ENCODE measurements at places on chromosomes 11 and 22.

- DNase-seq = no peak
Measured at GRCh38 chr22:39356464-39356863, 6.7 kb downstream of the SYNGR1 start.

GRCh38 chr11:45303316-45303715, 17.2 kb upstream of the SYT13 start:
- no peak for DNase-seq

DNA sequence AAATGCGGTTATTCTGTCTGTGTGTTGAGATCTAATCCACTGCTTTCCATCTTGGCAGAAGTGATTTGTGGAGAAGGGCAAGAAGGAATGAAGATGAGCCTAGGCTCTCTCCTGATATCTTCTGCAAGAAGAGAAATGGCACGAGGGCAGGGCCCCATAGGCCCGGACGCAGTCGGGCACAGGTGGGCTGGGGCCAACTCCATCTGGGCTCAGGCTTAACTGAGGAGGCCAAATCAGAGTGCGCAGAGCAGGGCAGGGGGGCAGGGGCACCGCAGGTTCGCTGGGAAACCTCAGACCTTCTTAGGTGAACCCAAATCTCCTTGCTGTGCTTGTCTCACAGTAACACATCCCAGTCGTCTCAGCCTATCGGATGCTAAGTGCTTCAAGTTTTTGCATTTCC, 32.8 kb upstream of the BID start:
- DNase-seq = no peak

- DNase-seq = no peak
Measured at GRCh38 chr11:9701799-9702198, 37.9 kb downstream of the SWAP70 start.

GRCh38 chr22:23121424-23121823, 20.4 kb downstream of the RSPH14 start:
- no peak for DNase-seq

DNA sequence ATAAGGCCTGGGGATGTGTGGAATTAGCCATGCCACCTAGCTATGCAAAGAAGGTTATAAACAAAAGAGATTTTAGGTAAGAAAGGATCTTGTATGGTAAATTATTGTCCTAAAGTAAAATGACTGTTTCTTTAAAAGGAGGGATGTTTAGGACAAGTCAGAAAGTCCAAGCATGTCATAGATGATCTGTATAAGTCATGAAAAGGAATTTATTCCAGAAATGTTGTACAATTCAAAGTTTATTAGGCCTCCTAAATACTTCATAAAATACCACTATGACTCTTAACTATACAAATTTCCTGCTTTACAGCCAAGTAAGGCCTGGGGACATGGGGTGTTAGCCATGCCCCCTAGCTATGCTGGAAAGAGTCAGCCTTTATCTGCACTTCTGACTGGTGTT, 22.7 kb downstream of the OR5A2 start:
- DNase-seq = no peak

- DNase-seq = no peak
Measured at GRCh38 chr11:12680246-12680939, 6.2 kb downstream of the TEAD1 start.

DNA sequence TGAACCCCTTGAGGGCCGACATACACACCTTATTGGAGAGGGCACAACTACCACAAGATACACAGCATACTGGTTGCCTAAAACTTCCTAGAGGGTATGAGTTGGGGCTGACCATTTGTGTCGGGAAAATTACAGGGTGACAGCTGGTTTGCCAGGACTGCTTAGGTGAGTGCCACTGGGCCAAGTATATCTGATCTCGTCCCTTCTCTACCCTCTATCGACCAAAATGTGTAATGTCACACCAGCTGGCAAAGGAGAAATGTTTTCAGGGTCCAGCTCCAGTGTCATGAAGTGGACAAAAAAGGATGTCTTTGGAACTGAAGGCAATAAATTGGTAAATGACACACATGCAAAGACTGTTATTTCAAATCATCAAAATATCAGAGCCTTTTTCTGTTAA, 126.1 kb downstream of the PGR start:
- DNase-seq = no peak

DNA sequence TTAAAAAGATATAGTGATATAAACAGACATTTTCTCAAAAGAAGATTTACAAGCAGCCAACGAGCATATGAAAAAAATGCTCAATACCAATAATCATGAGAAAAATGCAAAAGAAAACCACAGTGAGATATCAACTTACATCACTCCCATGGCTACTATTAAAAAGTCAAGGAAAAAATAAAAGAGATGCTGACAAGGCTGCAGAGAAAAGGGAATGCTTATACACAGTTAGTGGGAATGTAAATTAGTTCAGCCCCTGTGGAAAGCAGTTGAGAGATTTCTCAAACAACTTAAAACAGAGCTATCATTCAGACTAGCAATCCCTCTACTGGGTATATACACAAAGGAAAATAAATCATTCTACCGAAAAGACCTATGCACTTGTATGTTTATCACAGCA, 97.1 kb upstream of the CARD18 start:
- no peak for DNase-seq

- no peak for DNase-seq
Measured at GRCh38 chr11:44681698-44682097, 45.1 kb upstream of the TSPAN18 start.

- no peak for DNase-seq
Measured at GRCh38 chr11:65183201-65183891, 1.6 kb downstream of the CAPN1 start.

DNA sequence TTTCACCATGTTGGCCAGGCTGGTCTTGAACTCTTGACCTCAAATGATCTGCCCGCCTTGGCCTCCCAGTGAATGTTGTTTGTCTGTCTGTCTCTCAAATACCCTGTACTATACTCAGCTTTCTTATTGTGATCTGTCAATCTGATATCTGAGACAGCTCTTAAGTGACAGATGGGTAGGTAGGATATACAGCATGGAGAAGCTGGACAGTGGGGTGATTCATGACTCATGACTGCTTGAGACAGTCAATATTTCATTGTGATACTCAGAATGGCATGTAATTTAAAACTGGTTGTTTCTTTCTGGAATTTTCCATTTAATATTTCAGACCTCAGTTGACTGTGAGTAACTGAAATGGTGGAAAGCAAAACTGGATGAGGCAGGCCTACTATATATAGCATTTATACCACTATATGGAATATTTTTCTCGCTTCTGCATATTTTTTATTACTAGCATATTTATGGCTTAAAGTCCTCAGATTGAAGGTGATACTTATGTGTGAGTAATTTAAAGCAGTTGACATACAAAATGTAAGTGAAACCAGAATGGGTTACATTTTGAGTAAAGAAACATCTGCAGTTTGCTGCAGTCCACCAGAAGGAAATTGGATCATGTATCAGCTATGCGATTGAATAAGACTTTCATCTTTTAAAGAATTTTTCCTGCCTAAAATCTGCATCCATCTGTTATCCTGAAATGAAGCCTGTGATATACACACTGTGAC, 22.3 kb downstream of the ARHGAP42 start:
- DNase-seq = no peak

GRCh38 chr11:119461229-119461963, 38.4 kb upstream of the THY1 start:
- DNase-seq = no peak

GRCh38 chr11:26319906-26320305, 12.0 kb upstream of the ANO3 start:
- no peak for DNase-seq

DNA sequence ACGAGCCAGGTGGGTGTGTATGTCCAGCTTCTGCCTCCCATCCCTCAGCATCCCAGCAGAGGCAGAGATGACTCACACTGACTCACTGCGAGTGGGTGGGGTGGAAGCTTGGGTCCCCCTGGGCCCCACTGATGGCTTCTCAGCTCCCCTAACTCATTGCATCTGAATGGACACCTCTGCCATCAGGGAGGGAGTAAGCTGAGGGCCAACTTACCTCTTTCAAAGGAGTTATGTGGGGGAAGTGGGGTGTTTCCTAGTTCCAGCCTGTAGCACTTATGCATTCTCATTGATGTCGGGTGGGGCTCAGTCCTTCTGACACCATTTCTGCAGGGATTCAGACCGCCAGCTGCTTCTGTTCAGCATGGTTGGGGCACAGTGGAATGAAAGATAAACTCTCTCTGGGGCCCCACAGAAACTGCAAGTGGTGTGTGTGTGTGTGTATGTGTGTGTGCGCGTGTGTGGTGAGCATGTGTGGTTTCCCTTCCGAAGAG, 1425.8 kb downstream of the TBC1D22A start:
- no peak for DNase-seq

GRCh38 chr22:37098976-37099591, 10.4 kb downstream of the TMPRSS6 start:
- DNase-seq = no peak

- DNase-seq = no peak
Measured at GRCh38 chr11:96054870-96055705, 131.2 kb upstream of the MTMR2 start.

GRCh38 chr22:43233529-43233928, 46.6 kb upstream of the TTLL12 start:
- DNase-seq = no peak

DNA sequence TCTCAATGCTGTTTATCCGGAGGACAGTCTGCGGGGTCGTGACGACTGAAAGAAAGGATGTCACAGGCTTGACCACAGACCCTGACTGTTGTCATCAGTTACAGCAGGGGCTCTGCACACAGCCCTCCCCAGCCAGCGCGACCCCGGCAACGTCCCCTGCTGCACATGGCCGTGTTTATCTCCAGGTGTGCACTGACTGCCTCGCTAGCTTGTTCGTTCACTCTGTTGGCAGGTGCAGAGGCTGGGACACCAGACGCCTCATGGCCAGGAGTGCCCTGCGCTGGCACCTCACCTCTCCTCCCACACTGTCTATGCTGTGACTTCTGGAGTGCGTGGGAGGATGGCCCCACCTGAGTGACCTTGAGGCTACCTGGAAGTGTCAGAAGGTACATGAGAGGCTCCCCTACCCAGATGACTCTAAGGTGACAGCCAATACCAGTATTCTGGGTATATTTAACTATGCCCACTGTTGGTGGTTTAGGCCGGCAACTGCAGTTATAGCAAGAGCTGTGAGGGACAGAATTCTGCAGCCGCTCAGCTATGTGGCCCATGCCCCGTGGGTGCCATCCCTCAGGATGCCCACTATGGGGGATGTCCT, 12.2 kb downstream of the MRPL21 start:
- DNase-seq = no peak

- DNase-seq = no peak
Measured at GRCh38 chr11:76599041-76600013, 71.2 kb downstream of the LRRC32 start.

GRCh38 chr11:82787981-82788380, 54.3 kb upstream of the FAM181B start:
- DNase-seq = no peak

DNA sequence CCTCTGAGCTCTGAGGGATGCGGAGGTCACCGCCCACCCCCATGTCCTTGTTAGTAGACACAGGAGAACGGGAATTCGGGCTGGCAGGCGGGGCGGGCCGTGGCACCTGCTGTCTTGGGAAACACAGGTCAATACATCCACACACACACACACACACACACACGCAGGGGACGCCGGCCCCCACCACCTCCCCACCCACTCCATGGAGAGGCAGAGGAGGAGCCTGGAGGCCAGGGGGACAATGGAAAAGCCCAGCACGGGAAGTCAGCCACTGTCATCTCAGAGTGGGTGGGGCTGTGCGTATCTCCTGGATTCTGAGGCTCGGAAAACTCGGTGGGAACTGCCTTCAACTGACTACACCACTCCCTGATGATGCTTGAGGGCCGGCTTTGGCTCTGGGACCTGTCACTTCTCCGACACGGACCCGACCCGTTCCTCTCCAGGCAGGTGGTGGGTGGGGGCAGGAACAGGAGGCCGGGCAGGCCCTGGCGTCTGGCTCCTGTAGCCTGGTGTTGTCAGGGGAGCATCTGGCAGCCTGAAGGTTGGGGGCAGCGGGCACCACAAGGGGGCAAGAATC, 18.5 kb upstream of the TMEM184B start:
- DNase-seq = no peak

DNA sequence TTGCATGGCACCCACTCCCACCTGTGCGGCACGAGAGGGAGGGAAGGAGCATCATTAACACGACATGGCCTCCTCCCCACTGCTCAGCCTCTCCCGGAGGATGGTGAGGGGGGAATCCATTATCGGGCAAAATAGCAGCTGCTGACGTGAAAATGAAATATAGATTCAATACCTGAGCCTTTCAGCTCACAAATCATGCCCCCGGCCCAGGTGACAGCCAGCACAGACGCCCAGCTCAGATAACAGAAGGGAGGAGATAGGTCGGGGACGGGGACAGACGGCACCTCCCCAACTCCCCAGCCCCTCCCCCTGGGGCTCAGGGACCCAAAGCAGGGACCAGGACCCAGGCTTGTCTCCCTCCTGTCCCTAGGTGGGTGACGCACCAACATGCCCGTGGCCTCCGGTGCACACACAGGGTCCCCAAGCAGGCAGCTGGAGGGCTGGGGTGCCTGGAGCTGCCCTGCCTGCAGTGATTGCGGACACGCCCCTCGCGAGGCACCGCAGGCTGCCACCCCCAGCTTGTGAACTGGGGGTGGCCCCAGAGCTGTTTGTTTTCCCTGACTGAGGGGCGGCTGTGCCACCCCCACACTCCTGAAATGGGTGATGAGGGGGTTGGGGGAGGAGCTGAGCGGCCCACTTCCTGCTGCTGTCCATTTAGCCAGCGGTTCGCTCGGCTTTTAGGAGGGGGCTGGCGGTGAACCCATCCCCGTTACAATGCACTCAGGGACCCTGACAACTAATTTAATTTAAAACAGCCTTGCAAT, 31.7 kb downstream of the FLRT1 start:
- DNase-seq = no peak

- DNase-seq = no peak
Measured at GRCh38 chr11:134416726-134417125, 4.7 kb upstream of the B3GAT1 start.

DNA sequence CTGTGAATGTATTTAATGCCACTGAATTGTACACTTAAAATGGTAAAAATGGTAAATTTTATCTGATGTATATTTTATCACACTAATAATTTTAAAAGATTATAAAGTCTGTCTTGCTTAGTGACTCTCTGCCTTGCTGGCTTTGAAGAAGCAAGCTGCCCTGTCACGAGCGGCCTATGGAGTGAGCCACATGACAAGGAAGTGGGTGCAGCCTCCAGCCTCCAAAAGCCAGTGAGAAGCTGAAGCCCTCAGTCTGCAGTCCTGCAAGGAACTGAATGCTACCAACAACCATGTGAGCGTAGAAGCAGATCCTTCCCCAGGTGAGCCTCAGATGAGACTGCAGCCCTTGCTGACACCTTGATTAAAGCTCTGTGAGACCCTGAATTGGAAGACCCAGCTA, 20.0 kb downstream of the C11orf24 start:
- DNase-seq = no peak

- no peak for DNase-seq
Measured at GRCh38 chr22:24394254-24394653, 33.1 kb upstream of the ADORA2A start.

- no peak for DNase-seq
Measured at GRCh38 chr11:134758342-134758931, 346.4 kb upstream of the B3GAT1 start.

GRCh38 chr22:28910569-28911303, 27.4 kb downstream of the ZNRF3 start:
- no peak for DNase-seq
